Activated T-helper 1 cell treated with anti-CD3 and anti-CD28 coated beads, Interleukin-12 subunit alpha, Interleukin-12 subunit beta, Interleukin-2, Interleukin-4 antibody, amounts not matched to agents 30 ng/mL and 10 ng/mL and 1 ng/mL, durations not matched to agents 14 hours and 24 hours and 36 hours (primary cell): ENCODE measurements at places on chromosomes 16 and 17. TPM values are rescaled to one million over a fixed set of nuclear protein-coding genes. Genes with fewer than 3 reads are reported as not detected.

Gene DEXI
- 36.2 and 40.8 TPM in 2 replicates for total RNA-seq

Gene POLR3K
- total RNA-seq = 90.6 and 91.3 TPM in 2 replicates

Gene ALOXE3
- total RNA-seq = 0.10 TPM in 1 of 2 replicates, not detected in the other

Gene ZNF385C
- 0.10 TPM in 1 of 2 replicates, not detected in the other for total RNA-seq

Gene NME3
- 49.5 and 49.9 TPM in 2 replicates for total RNA-seq

Gene FOXC2
- not detected in 2 replicates for total RNA-seq

Gene C17orf113
- total RNA-seq = 0.05 TPM in 2 replicates

Gene CA7
- total RNA-seq = 0.13 and 0.39 TPM in 2 replicates

Gene TPSAB1
- not detected in 2 replicates for total RNA-seq

Gene PRAC2
- not detected in 2 replicates for total RNA-seq

Gene ERBB2
- 2.5 and 3.0 TPM in 2 replicates for total RNA-seq

Gene CIBAR2
- total RNA-seq = not detected in 2 replicates

GRCh38 chr17:29661213-29661612 lies 38.5 kb upstream of the CORO6 start:
- DNase-seq = no peak

GRCh38 chr17:80826955-80827645 lies 164.5 kb upstream of the CHMP6 start:
- peak; percentile 20 for DNase-seq

- no peak for DNase-seq
These were observed 32.8 kb downstream of the GLG1 start for GRCh38 chr16:74574146-74574545.

- no peak for DNase-seq
These were observed 29.5 kb downstream of the DRC3 start for GRCh38 chr17:18002171-18002570.

- no peak for DNase-seq
These were observed 1.1 kb downstream of the NAA38 start for GRCh38 chr17:7856011-7856810.

GRCh38 chr17:50642722-50643656 lies 8.3 kb downstream of the ABCC3 start:
- DNase-seq = no peak

DNA sequence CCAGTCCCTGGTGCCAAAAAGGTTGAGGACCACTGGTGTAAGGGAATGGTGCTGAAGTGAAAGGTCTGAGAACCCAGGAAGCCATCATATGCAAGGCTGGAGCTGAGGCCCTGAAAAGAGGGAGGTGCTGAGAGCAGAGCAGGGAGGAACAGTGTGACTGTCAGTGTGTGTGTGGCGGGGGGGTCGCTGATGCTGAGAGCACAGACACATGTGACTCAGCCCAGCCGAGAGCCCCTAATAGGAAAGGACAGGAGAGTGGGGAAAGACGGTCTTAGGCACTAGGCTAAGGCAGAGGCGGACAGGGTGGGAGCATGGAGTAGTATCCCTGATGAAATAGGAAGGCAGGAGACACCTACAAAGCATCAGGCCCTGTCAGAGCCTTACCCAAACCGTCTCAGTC lies 1.2 kb downstream of the B9D1 start:
- DNase-seq = no peak

GRCh38 chr17:62601471-62601870 lies 26.0 kb upstream of the MRC2 start:
- no peak for DNase-seq

DNA sequence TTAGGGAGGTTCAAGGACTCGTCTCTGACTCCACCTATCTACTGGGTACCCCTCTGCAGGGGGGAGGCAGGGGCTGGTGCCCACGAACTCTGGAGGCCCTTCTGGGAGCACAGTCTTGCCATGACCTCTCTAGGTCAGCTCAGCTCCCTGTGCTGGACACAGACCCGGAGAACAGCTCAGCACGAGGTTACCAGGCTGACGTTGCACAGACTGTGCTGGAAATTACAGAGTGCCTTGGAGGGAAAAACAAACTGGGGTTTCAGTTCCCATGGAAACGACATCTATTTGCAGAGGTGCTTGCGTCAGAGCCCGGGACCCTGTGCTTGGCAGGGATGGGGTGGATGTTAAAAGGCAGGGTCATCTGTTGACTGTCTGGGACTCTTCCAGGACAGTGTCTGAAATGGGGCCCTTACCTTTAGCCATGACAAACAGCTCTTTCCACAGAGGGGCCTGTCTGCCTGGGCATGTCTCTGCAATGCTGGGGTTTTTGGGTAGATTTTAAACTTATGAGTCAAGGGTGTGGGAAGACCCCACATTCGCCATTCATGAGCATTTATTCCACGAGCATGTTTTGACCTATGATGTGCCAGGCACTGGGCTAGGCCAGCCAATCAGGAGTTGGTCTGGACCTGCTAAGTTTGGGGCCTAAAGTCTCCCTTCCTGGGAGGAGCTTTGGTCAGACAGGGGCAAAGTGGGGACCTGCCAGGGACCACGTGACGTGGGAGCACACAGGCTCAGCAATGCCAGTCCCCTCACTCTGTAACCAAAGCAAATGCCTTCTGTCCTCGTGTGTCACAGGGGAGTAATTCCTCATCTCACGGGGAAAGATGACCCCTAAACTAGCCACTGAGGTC lies 22.5 kb downstream of the CCR7 start:
- DNase-seq = no peak

GRCh38 chr16:11224894-11225676 lies 30.9 kb downstream of the SOCS1 start:
- peak; percentile 83 for DNase-seq

GRCh38 chr16:86510465-86511261 lies at the start of gene FOXF1:
Gene FOXF1, plus strand, starts transcription at chr16:86510527. Its CDS starts 43 bp downstream, at chr16:86510570.
- no peak for DNase-seq

DNA sequence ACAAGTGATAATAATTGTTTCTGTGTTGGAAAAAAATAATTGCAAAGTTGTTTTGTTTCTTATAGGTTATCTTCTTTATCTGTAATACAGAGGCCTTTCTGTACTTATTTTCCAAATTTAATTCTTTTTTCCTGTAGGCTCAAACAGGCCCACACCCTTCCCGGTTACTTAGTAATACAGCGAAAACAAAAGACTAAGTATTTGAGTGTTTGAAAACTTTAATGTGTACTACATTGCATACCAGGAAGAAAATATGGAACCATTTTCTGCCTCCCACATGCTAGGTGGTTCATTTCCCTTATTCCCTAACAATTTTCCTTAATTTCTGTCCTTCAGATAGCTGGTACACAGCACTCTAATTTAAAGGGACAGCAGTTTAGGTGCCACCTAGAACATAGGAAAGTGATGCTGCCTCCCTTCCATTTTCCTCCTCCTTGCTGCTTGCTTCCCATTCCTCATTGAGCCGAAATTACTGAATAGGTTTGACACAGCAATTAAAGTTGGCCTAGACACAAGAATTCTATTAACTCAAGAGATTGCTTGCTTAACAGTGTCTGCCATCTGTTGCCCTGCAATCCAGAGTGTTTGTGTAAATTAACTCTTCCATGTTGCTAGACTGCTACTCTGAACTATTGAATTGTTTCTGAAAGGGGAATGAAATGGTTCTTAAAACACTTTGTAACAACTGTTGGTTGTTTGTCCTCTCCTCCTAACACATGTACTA lies 24.2 kb downstream of the CYB5B start:
- no peak for DNase-seq

DNA sequence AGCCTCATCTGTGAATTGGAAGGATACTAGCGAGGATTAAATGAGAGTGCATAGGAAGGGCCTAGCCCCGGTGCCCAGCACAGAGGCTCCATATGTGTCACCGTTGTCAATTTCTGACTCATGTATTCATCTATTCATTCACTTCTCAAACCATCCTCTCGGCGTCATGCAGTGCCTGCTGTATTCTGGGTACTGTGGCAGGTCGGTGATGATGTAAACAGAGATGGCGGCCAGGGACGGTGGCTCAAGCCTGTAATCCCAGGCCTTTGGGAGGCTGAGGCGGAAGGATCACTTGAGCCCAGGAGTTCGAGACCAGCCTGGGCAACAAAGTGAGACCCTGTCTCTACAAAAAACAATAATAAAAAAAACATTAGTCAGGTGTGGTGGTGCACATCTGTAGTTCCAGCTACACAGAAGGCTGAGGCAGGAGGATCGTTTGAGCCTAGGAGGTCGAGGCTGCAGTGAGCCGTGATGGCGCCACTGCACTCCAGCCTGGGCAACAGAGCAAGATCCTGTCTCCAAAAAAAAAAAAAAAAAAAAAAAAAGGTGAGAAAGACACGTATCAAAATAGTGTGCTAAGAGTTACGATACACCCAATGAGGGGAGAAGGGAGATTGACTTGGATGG lies 4.3 kb upstream of the PPP1R1B start:
- DNase-seq = peak; percentile 8

GRCh38 chr16:3283543-3284447 lies 504 bp downstream of the ZNF263 start:
- DNase-seq = no peak

DNA sequence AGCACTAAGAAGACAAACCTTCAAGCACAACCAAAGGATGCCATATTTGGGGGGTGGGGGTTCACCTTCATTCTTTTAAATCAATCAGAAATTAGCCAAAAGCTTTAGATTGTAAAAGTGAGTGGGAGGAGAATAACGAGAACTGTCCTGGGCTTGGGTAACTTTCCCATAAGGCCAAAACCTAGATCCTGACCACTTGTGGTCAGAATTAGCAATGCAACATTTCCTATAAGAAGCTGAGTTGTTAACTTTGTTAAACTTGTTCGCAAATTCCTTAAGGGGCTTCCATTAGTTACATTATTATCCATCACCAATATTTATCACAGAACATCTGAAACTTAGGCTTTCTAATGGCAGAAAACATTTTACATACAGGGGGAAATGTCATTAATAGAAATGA lies 25.1 kb downstream of the STAT5B start:
- no peak for DNase-seq

DNA sequence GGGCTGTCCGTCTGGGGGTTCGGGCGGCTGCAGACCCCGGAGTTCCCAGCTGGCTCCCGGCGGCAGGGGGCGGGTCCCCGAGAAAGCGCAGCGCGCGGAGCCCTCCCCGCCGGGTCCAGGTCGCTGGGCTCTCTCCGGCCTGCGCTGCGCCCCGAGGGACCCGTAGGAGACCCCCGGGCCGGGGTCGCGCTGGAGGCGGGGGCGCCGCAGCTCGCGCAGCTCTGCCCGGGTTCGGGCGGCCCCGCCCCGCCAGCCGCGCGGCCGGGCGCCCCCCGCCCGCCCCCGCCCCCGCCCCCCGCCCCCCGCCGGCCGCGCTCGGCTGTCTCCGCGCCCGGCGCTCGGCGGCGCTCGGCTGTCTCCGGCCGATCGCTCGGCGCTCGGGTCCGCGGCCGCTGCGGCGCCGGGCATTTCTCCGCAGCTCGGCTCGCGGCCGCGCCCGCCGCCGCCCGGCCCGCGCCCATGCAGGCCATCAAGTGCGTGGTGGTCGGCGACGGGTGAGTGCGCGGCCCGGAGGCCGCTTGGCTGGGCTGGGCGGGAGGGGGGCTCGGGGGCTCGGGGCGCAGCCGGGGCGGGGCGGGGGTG lies at the start of gene RAC3:
Gene RAC3, plus strand, starts transcription at position 376 of the 582 bp plus-strand sequence. Its CDS starts 84 bp downstream, at position 460.
- no peak for DNase-seq

- no peak for DNase-seq
These were observed 10.7 kb upstream of the PRR29 start for GRCh38 chr17:63987221-63988126.

GRCh38 chr17:14903854-14904253 lies 361.3 kb downstream of the PMP22 start:
- no peak for DNase-seq

- DNase-seq = peak; percentile 1
These were observed 37.4 kb upstream of the TMC5 start for GRCh38 chr16:19380328-19380727.

DNA sequence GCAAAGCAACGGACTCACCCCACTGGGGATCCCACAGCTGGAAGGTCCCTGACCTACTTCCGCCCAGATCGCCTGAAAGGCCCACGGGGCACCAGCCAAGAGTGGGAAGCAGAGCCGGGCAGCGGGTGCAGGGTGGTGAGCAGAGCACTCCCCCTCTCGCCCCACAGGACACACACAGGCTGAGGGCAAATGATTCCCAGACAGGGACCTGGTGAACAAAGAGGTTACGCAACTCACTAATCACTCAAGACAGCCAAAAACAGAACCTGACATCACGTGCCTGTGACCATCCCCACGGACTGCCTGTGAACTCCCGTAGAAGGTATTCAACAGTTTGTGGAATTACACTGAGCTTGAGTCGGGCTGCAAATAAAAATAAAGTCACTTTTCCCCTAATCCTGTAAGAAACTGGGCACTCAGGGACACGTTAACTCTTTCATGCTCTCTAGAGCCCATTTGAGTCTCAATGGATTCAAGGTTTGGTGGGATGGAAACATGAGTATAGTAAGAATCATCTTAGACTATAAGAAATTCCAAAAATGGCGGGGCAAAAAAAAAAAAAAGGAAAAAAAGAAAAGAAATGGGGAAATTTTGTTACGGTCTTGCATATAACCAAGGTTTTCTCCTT lies 396.1 kb downstream of the SOX9 start:
- DNase-seq = no peak

- DNase-seq = no peak
These were observed 186.4 kb upstream of the CHMP6 start for GRCh38 chr17:80805032-80805751.

- DNase-seq = no peak
These were observed 36.6 kb downstream of the C16orf78 start for GRCh38 chr16:49410226-49410625.

GRCh38 chr16:72501739-72502593 lies 330.0 kb upstream of the PMFBP1 start:
- DNase-seq = no peak
